ENCODE measurements at places on chromosomes 3 and 15. TPM values are rescaled to one million over a fixed set of nuclear protein-coding genes. Genes with fewer than 3 reads are reported as not detected.
A peak's percentile ranks its signal among the peaks of the same experiment; 100 is the strongest.

DNA sequence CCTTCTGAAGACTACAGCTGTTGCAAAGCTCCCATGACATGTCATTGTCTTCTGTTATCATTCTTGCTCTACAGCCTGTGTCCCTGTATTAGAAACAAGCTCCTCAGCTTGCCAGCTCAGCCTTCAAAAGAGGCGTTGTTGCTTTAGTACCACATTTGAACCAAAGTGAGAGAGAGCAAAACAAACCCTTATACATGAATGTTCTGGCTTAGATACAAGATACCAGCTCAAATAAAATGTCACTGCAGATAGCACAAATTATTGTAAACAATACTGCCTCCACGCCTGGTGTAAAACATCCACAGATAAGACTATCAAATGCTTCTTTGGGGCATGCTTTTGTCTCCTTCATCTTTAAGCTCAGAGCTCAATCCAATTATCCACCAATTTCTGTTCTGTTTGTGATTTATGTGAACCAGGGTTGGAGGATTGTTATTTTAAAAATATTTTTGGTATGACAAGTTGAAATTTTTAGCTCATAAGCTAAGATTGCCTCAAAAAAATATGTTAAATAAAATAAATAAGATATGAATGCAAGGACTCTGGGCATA is 403.6 kb upstream of the CDIN1 start:
- DNase-seq = no peak
- no peak overlapping the region for H3K27ac ChIP-seq
- no peaks in the 10 kb centered on the region for H3K36me3 ChIP-seq
- no peaks in the 10 kb centered on the region for H3K27me3 ChIP-seq

DNA sequence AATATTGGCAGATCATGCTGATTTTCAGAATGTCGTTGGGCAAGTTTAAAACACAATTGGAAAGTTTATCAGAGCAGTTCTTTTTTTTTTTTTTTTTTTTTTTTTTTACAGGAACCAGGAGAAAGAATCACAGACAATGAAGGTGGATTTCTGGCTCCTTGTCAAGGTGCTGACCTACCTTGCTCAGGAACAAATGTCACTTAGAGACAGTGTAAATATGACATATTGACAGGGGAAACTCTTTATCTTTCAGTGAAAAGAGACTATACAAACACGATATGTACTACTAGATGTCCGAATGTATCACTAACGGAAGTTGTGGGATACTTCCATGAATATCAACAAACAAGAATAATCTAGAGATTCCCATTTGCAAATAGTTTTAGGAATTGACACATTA is 237.3 kb downstream of the FMN1 start:
- no peak for DNase-seq
- no peaks in the 10 kb centered on the region for H3K36me3 ChIP-seq
- no peak overlapping the region for H3K27ac ChIP-seq
- H3K27me3 ChIP-seq = no peaks in the 10 kb centered on the region
- H3K4me3 ChIP-seq = no peak overlapping the region

DNA sequence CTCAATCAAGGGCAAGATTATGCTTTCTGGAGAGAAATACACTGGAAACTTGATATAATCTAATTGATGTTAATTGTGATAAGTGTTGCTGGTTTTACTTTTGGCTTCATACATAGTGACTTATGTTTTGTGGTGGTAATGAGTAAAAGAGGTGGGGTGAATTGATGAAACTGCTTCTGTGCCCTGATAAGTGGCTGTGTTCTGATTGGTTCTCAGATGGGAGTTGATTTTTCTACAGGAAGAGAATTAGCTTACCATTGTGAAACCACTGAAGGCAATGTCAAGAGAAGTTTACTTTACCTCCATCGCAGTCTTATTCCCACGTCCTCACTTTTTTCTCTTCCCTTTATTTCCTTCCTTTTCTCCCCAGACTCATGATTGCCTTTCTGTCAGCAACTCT is 23.8 kb downstream of the TMEM45A start:
- H3K27me3 ChIP-seq = no peaks in the 10 kb centered on the region
- no peak overlapping the region for H3K4me3 ChIP-seq
- no peak overlapping the region for H3K27ac ChIP-seq
- H3K4me1 ChIP-seq = no peaks in the 10 kb centered on the region
- no peaks in the 10 kb centered on the region for H3K36me3 ChIP-seq

DNA sequence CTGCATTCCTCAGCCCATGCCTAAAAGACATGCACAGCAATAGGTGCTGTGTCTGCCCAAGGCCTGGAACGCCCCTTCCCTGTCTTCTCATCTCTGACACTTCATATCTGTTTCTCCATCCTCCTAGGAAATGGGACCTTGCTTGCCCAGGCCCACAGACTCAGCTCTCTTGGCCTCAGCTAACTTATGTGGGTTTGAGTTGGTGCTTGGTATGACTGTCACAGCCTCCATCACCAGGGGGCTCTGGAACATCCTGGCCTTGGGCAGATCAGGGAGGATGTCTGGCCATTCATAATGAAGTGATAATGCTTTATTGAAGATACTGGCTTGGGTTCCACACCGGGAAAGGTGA is 156.7 kb upstream of the SMAD3 start:
- H3K27ac ChIP-seq = peak overlapping the region; percentile 67
- no peak for DNase-seq
- no peaks in the 10 kb centered on the region for H3K27me3 ChIP-seq
- H3K4me1 ChIP-seq = no peaks in the 10 kb centered on the region
- no peak overlapping the region for H3K4me3 ChIP-seq

GRCh38 chr15:59115047-59115446 is 10.1 kb downstream of the CCNB2 start:
- no peaks in the 10 kb centered on the region for H3K4me1 ChIP-seq
- DNase-seq = no peak
- no peaks in the 10 kb centered on the region for H3K36me3 ChIP-seq
- no peak overlapping the region for H3K27ac ChIP-seq

The ROPN1 gene
- total RNA-seq = not detected

GRCh38 chr3:65894679-65895453 is 143.9 kb downstream of the MAGI1 start:
- no peak for DNase-seq
- peak overlapping the region; percentile 79 for H3K27ac ChIP-seq
- H3K27me3 ChIP-seq = no peaks in the 10 kb centered on the region
- H3K4me3 ChIP-seq = no peak overlapping the region
- no peaks in the 10 kb centered on the region for H3K36me3 ChIP-seq
- H3K4me1 ChIP-seq = peaks cover 8% of the 10 kb centered on the region

DNA sequence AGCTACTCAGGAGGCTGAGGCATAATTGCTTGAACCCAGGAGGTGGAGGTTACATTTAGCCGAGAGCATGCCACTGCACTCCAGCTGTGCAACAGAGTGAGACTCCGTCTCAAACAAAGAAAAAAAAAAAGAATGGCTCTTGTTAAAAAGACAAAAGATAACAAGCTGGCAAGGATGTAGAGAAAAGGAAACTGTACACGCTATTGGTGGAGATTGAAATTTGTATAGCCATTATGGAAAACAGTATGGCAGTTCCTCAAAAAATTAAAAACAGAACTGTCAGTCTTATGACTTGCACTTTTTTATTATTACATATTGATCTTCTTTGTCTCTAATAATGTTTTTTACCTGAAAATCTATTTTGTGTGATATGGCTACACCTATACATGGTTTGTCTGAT is 41.9 kb downstream of the MEX3B start:
- no peaks in the 10 kb centered on the region for H3K27me3 ChIP-seq
- H3K4me1 ChIP-seq = no peaks in the 10 kb centered on the region
- no peak overlapping the region for H3K27ac ChIP-seq
- no peak for DNase-seq

The HACL1 gene
- 20.6 TPM for total RNA-seq

GRCh38 chr3:111762537-111762936 is 96.5 kb upstream of the PHLDB2 start:
- H3K36me3 ChIP-seq = no peaks in the 10 kb centered on the region
- no peak overlapping the region for H3K4me3 ChIP-seq
- H3K27ac ChIP-seq = no peak overlapping the region
- H3K4me1 ChIP-seq = peaks cover 3% of the 10 kb centered on the region
- DNase-seq = no peak
- H3K27me3 ChIP-seq = no peaks in the 10 kb centered on the region

The SH3BP5 gene
- total RNA-seq = 93.1 TPM

DNA sequence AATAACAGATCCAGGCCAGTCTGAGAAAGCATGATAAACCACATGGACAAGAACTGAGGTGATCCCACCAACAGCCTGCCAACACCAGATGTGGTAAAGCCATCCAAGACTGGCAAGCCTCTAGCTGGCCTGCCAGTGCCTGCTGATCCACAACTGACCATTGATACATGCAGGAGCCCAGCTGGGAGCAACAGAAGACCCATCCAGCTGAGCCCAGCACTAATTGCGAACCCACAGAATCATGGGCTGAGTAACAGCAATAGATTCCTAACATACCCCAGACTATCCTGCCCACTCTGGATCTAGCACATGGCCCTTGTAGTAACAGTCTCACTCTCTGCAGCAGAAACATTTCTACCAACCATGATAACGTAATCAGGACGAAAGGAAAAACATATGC is 10.6 kb downstream of the MGLL start:
- DNase-seq = no peak
- no peaks in the 10 kb centered on the region for H3K27me3 ChIP-seq
- H3K4me1 ChIP-seq = no peaks in the 10 kb centered on the region
- H3K4me3 ChIP-seq = no peak overlapping the region
- no peak overlapping the region for H3K27ac ChIP-seq
- peaks cover 11% of the 10 kb centered on the region for H3K36me3 ChIP-seq

The C3orf80 gene
- total RNA-seq = 1.1 TPM

GRCh38 chr3:65877160-65877559 is 161.6 kb downstream of the MAGI1 start:
- no peak overlapping the region for H3K4me3 ChIP-seq
- H3K27ac ChIP-seq = no peak overlapping the region
- H3K27me3 ChIP-seq = no peaks in the 10 kb centered on the region
- no peak for DNase-seq

GRCh38 chr3:192373586-192373985 is 353.8 kb downstream of the FGF12 start:
- H3K36me3 ChIP-seq = no peaks in the 10 kb centered on the region
- H3K27ac ChIP-seq = no peak overlapping the region
- H3K27me3 ChIP-seq = no peaks in the 10 kb centered on the region
- DNase-seq = no peak

GRCh38 chr15:75684648-75685047 is 28.0 kb downstream of the CSPG4 start:
- no peaks in the 10 kb centered on the region for H3K4me1 ChIP-seq
- no peak overlapping the region for H3K4me3 ChIP-seq
- H3K27me3 ChIP-seq = no peaks in the 10 kb centered on the region
- no peak overlapping the region for H3K27ac ChIP-seq
- peaks cover 14% of the 10 kb centered on the region for H3K36me3 ChIP-seq
- DNase-seq = no peak

GRCh38 chr3:82217571-82217970 is 456.1 kb upstream of the GBE1 start:
- H3K36me3 ChIP-seq = no peaks in the 10 kb centered on the region
- no peak for DNase-seq
- no peaks in the 10 kb centered on the region for H3K4me1 ChIP-seq
- no peak overlapping the region for H3K27ac ChIP-seq

DNA sequence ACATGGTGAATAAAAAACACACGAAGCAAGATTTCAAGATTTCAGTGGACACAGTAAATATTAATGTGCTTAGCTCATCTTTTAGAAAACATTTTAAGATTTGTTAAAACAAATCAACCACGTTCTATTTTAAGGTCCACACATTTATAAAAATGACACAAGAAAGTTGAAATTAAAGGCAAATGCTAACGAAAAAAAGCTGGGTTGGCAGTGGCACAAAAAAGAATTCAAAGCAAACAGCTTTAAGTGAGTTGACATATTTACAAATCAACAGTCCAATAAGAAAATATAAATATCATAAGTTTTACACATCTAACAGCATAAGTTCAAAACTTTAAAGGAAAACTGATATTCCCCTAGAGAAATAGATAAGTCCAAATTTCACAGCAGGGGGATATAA is 430.4 kb upstream of the CCDC54 start:
- no peaks in the 10 kb centered on the region for H3K36me3 ChIP-seq
- no peak for DNase-seq
- no peak overlapping the region for H3K27ac ChIP-seq
- no peaks in the 10 kb centered on the region for H3K27me3 ChIP-seq
- no peak overlapping the region for H3K4me3 ChIP-seq
- peaks cover 3% of the 10 kb centered on the region for H3K4me1 ChIP-seq

The TUBGCP4 gene
- 14.6 TPM for total RNA-seq

DNA sequence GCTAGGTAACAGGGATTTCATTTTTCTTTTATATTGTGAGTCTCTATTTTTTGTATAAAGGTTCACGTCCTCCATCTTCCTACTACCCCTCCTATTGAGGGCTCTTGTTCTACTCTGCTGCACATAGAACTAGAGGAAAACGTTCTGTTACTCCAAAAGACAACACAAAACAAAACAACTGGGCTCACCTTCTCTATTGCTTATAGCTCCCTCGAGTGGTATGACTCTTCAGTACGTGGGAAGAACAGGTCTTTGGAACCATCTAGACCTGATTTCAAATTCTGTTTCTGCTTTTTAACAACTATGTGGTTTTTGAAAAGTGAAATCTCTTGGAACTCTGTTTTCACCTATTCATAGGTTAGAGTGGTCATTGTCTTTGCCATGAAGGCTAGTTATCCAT is 515.3 kb downstream of the SOX2 start:
- no peak overlapping the region for H3K4me3 ChIP-seq
- H3K27ac ChIP-seq = no peak overlapping the region
- no peak for DNase-seq
- H3K36me3 ChIP-seq = no peaks in the 10 kb centered on the region
- no peaks in the 10 kb centered on the region for H3K4me1 ChIP-seq
- H3K27me3 ChIP-seq = no peaks in the 10 kb centered on the region

The OR5K2 gene
- not detected for total RNA-seq

DNA sequence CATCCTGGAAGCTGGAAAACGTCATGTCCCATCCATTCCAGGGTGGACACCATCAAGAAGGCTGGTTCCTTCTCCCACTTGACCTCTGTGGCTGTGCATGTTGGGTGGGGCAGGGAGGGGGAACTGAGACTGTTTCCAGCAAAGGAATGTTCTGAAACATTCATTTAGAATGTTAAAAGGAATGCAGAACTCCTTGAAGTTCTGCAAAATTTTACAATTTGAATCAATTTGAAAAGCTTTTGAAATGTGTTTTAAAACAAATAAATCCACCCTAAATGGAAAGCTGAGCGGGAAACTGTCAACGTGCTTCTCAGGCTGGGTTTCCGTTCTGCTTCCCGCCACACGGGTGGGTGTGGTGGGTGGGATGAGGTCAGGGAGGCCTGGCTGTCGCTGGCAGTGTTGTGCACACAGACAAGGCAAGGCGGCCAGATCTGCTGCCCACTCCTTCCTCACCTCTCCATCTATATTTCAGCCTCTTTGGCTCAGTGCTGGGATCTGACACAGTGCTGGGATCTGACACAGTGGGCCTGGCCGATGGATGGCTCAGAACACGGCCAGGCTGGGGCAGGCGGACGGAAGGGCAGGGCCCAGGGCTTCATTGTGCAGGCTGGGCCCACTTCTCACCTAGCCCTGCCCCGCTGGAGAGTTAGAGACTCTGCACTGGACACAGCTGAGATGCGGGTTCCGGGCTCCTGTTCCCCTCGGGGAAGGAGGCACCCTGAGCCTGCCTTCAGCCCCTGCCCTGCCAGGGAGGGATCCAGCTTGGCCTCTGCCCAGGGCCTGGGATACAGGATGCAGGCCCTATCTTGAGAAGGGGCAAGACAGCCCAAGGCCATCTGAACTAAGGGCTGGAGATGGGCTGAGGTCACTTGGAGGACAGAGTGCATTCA is 110.4 kb downstream of the TMEM266 start:
- DNase-seq = no peak
- H3K27me3 ChIP-seq = no peaks in the 10 kb centered on the region
- H3K27ac ChIP-seq = no peak overlapping the region
- no peaks in the 10 kb centered on the region for H3K36me3 ChIP-seq
- H3K4me1 ChIP-seq = no peaks in the 10 kb centered on the region

The UQCRC1 gene
- total RNA-seq = 95.6 TPM

- no peak for DNase-seq
- H3K36me3 ChIP-seq = no peaks in the 10 kb centered on the region
- H3K27ac ChIP-seq = no peak overlapping the region
- H3K4me1 ChIP-seq = no peaks in the 10 kb centered on the region
Observed at GRCh38 chr3:44825264-44825925, 36.3 kb upstream of the TMEM42 start.
